ENCODE measurements at places on chromosomes 3 and 15.

DNA sequence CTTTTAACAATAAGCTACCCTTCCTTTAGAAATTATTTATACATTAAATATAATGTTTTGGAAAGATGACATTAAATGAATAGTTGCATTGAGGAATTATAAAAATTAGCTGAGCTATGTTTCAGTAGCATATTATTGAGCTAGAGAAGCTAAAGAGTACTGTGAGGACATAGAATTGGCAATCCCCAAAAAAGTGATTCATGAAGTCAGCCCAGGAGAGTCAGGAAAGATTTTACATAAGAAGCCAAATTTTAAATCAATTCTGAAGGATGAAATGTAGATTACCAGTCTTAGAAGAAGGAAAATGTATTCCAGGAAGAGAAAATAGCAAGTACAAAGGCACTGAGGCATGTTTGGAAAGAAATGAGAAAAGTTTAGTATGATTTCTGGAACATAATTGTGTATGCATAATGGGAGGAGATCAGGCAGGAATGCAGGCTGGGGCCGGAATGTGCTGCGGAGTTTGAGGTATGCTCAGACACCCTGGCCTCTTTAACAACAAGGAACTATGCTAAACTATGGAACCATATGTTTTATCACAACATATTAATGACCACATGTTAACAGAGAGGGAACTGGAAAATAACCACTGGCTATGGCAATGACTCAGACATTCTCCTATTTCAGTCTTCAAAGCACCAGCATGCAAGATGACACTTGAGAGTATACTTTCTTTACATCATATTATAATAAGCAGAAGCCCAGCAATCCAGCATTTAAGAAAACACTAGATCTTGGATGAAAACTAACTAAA, 103.3 kb upstream of the COL8A1 start:
- peak; percentile 95 for DNase-seq

GRCh38 chr3:51336261-51336660, 48.8 kb upstream of the MANF start:
- DNase-seq, result no peak

GRCh38 chr15:29220852-29221251, 48.8 kb downstream of the NSMCE3 start:
- DNase-seq, result no peak

- DNase-seq, result no peak
These were observed 14.3 kb downstream of the SPG21 start for GRCh38 chr15:64975390-64975789.

- DNase-seq, result no peak
These were observed 64.6 kb downstream of the TPRG1 start for GRCh38 chr3:189236352-189236751.

DNA sequence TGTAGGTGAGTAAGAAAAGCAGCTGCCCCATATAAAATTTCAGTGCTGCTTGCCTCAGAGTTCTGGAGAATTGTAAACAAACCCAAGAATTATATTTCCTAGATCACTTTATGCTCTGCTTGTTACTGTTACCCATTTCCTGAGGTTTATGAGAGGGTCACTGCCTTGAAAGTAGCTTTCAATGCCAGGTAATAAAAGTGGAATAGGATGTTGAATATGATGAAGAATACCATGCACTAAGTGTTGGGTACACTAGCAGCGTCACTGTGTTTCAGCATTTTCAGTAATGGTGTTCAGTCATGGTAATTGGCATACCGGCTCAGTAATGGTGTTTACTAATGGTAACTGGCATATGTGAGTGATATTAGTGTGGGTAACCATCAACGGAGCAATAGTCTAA, 449.8 kb upstream of the TPRG1 start:
- DNase-seq, result no peak

DNA sequence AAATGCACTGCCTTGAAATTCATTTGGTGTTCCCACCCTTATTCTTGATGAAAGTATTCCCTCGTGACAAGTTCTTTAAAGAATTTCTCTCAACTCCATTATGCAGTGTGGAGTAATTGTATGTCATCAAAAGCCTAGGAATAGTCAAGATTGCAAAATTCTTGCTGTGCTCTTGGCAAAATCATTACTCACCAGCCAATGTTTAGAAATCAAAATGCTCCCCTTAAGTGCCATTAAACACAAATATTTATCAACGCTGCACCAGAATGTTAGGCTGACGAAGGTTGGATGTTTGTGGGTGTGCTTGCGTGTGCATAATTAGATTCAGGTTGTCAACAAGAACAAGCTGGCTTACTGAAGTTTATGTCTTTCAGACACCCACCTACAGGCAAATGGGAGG, 40.5 kb downstream of the SST start:
- peak; percentile 6 for DNase-seq

GRCh38 chr15:55780292-55780691, 37.3 kb upstream of the PRTG start:
- DNase-seq, result no peak
